Activated CD8-positive, alpha-beta memory T cell treated with anti-CD3 and anti-CD28 coated beads for 24 hours (primary cell): ENCODE measurements at places on chromosomes 5 and 9.

DNA sequence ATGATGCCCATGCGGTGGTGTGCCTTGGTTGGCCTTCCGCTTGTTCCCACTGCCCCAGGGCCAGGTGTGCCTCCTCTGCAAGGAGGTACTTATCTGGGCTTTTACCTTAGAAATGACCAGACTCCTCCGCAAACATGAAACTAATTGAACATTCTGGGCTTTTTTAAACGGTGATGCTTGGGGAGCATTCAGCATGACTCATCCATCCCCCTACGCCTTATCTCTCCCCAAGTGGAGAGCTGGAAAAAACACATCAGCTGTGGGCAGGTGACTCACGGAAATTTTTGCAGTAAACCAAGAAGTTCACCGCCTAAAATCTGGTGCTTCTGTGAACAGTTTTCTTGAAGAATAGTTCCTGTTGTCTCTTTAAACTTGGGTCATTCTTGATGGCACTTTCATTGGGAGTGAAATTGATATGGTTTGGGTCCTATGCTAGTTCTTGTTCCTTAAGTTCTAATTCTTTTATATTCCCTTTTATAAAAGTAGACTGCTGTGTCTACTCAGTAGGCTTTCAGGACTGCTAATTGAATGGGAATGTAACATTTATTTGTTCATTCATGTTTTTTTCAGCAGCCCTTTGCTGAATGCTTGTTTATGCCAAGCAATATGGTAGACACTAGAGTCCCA is 39.6 kb downstream of the SFXN1 start:
- DNase-seq: peak; percentile 87

DNA sequence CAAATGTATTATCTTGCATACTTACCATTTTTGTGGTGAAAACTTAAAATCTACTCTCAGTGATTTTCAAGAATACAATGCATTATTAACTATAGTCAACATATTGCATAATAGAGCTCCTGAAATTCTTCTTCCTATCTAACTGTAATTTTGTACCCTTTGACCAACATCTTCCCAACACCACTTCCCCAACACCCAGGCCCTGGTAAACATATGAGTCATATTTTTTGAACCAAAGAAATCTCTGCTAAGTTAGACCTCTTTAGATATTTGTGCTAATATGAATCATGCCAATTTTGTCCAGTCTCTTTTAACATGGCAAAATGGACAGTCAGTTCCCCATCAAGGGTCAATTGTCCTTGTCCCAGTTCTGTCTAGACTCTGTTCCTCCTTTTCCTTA is 18.5 kb upstream of the RGS7BP start:
- DNase-seq: no peak

GRCh38 chr5:130400091-130400490 is 495.8 kb downstream of the CHSY3 start:
- DNase-seq: no peak

DNA sequence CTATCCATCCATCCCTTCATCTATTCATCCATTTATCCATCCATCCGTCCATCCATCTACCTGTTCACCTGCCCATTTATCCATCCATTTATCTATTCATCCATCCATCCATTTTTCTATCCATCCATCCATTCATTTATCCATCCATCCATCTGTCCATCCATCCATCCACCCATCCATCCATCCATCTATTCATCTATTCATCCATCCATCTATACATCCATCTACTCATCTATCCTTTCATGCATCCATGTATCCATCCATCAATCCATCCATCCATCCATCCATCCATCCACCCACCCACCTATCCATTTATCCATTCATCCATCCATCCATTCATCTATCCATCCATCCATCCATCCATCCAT is 10.8 kb downstream of the COL27A1 start:
- no peak for DNase-seq

DNA sequence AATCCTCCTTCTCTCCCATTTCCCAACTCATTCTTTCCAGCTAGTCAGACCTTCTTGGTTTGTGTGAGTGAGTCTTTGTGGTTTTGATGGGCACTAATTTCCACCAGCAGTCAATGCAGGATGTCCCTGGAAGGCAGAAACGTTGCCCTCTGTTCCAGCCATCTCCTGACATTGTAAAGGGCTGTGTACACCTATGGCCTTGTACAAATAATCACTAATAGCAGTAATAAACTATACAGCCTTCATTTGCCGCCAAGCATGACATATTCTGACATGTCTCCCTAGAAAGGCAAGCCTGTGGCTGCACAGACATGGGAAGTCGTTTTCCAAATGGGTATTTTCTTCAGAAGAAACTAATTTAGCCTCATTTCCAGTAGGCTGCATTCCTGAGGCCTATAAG is 18.4 kb upstream of the DENND1A start:
- DNase-seq: no peak

DNA sequence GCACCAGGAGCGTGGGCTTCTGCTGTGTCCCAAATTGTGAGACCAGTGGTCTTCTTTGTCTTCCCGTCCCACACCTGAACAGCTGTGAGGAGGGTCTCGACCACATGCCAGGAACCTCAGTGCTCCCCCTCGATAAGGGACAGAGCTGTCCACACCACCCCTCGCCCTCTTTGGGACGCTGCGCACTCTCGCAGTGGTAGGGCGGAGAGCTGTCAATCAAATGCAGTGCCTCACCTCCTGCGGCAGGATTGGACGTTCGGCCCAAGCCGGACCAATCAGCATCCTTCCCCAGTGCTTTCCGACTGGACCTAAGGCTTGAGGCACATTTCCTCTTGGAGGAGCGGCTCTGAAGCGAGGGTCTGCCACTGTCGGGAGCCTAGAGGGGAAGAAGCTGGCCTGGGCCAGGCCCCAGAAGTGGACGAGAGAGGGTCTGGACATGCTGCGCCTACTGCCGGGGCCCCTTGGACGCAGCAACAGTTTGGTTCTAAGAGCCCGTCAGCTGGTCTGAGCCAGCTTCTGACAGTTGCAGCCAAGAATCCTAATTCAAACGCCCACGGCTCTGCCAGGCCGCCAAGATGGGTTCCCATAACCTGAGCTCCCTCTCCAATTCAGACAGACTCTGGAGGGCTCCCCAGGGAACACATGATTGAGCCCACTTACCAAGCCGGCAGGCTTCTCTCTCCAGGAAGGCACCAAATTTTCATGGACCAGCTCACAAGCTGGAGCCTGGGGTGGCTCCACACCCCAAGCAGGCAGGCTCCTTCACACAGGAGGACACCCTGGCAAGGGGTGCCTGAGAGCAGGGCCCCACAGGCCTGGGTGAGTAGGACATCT is 28.1 kb upstream of the ADAMTS2 start:
- no peak for DNase-seq

GRCh38 chr5:9761706-9762105 is 131.6 kb upstream of the TAS2R1 start:
- DNase-seq: no peak

GRCh38 chr5:128870373-128870772 is 94.9 kb upstream of the SLC27A6 start:
- DNase-seq: no peak

DNA sequence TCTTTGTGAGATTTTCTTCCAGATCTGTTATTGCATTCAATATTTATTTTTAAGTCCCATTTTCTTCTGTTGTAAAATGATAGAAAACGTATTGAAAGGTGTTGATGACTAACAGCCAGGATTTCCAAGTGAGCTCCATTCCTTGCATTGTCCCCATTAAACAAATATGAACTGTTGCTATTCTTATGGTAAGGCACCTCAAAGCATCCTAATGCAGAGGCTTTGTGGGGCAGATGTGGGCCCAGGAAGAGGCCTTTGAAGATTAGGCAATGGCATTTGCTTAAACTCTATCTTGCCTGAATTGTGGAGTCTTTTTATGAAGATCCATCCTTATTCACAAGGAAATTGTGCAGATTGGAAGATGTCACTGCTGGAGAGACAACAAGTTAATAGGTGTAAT is 38.9 kb downstream of the NTRK2 start:
- DNase-seq: no peak

- no peak for DNase-seq
Measured at GRCh38 chr5:179906294-179906794, 1.4 kb downstream of the TBC1D9B start.

- no peak for DNase-seq
Measured at GRCh38 chr9:121313458-121314152, 45.6 kb downstream of the GSN start.

DNA sequence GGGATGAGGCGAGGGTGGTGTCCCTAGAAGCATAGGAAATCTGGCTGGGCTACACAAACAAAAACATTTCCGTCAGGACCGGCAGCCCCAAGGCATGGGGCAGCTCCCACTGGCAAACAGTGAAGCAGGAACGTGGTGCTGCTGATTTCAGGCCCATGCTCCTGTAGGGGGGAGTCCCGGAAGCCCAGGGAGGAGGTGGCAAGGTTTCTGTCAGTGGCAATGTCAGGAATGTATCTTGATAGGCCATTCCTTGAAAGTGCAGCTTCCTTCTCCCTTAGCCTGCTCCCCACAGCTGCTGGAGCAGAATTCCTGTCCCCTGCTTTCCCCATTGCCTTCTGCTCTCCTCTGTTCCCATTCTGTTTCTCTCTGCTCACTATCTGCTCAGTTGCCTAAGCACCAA is 42.4 kb downstream of the MRRF start:
- DNase-seq: no peak

GRCh38 chr9:112081918-112082729 is 93.0 kb downstream of the SUSD1 start:
- no peak for DNase-seq

GRCh38 chr5:106097340-106097739 is 1573.4 kb downstream of the EFNA5 start:
- DNase-seq: no peak

- DNase-seq: no peak
Measured at GRCh38 chr5:124748687-124749594, 2.5 kb upstream of the ZNF608 start.

DNA sequence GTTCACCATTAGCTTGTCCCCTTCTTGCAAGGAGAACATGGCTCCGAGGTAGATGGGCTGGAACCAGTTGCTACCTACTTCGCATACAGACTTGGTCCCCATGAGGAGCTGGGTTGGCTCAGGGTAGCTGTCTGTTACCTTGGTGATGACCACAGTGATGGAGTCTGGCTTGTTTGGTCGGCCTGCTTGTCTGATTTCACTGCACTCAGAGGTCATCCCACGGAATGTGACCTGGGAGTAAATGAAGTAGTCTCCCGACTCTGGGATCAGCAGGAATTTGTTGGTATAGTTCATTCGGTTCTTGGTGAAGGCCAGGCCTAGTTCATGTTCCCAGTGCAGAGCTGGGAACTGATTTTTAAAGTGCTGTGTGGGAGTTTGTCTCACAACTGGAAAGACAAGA is 15.3 kb downstream of the TNFSF15 start:
- DNase-seq: no peak

GRCh38 chr5:37751227-37751626 is 88.6 kb downstream of the GDNF start:
- no peak for DNase-seq

DNA sequence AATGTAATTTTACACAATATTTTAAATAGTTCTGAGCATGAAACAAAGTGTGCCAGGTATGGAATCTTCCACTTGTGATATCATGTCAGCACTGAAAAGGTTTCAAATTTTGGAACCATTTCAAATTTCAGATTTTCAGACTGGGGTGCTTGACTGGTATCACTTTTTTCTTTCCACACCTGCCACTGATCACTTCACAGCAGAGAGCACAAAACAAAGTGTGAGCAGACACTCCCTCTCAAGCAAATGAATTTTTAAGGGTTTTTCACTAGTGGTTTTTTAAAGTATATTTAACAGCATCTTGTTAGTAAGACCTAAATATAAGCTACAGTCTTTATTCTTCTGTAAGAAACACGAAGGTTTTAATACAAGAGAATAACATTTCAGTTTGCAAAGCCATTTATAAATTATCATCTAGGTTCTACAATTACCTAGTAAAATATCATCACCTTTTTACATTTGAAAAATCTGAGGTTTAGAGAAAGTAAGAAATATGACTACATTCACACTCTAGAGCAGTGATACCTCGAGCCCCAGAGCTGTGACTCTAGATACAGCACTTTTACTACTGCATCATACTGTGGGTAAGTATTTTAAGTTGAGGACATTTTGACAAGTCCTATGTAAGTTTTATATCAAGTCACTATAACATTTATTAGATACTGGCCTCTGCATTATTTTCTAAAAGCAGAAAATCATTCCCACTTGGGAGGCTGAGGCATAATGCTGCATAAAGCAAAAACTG is 14.6 kb downstream of the GOLPH3 start:
- DNase-seq: no peak

DNA sequence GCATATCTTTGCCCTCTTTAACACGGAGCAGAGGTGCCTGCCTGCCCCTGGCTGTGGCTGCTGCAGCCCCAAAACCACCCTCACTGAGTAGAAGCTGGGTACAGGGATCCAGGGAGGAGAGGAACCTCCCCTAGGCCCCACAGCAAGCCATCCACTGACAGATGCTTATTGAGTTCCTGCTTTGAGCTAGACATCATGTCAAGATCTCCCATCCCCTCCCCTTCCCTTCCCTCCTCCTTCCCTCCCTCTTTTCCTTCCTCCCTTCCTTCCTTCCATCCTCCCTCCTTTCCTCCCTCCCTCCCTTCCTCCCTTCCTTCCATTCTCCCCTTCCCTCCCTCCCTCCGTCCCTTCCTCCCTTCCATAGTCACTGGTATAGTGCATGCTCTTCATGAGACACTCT is 29.3 kb downstream of the GOLGA2 start:
- no peak for DNase-seq

DNA sequence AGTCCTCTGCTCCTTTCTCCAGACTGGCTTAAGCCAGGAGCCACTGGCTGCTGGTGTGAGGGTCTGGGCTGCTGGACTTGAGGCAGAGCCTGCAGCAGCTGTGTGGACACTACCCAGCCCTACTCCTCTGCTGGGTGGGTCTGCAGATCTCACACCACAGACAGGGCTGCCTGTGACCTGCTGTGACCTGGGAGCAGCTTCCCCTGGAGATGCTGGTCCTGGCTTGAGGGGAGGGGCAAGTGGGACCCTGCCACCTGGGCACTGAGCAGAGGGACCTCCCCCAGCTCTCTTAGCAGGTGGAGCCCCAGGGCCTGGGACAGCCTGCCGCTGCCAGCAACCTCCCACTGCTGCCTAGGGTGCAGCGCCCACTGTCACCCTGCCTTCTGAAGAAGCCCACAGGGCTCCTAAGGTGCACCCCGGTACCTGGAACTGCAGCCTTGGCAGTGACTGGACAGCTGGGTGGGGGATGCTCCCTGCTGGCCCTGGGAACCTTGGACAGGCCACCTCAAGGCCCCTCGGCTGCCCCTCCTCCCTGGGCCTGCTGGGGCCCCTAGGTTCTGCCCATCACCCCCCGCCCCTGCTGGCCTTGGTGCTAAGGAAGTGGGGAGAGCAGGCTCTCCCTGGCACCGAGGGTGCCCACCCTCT is 9.1 kb downstream of the CACFD1 start:
- no peak for DNase-seq

GRCh38 chr5:123916345-123917121 is 404.6 kb downstream of the CSNK1G3 start:
- no peak for DNase-seq

- DNase-seq: no peak
Measured at GRCh38 chr9:124388275-124389048, 26.8 kb downstream of the PSMB7 start.

DNA sequence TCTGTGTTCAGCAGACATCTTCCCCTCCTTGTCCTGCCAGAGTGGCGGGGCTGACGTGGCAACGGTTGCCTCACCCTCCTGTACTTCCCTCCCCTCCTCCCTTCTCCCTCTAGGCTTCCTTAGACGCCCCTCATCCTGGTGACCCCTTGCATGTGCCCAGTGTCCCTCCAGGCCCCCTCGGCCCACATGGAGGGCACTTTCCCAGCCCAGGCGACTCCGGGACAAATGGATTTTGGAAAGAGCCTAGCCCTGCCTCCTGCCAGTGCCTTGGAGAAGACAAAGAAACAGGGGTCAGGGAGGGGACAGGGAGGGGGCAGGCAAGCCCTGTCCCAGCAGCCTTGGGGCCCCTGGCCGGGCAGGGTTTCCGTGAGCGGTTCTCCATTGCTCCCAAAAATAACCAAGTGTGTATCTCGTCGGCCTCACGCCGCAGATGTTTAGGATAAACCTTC is 38.3 kb upstream of the NEURL1B start:
- no peak for DNase-seq
